ENCODE measurements at places on chromosomes 12 and 14. TPM values are rescaled to one million over a fixed set of nuclear protein-coding genes. Genes with fewer than 3 reads are reported as not detected.

The TSHR gene
- not detected for total RNA-seq

The TRIM9 gene
- 0.44 TPM for total RNA-seq

The JPH4 gene
- 0.39 TPM for total RNA-seq

The CD4 gene
- total RNA-seq = 7.3 TPM

The C14orf39 gene
- total RNA-seq = not detected

The CD163 gene
- total RNA-seq = 165 TPM

The CLBA1 gene
- 2.2 TPM for total RNA-seq

The RHOJ gene
- 5.9 TPM for total RNA-seq

The TESPA1 gene
- 0.19 TPM for total RNA-seq

The GPR162 gene
- total RNA-seq = 7.0 TPM

The KRT8 gene
- total RNA-seq = 271 TPM

The IAPP gene
- not detected for total RNA-seq

The SLCO1B3 gene
- not detected for total RNA-seq

The ITPR2 gene
- 20.7 TPM for total RNA-seq

The VPS33A gene
- 7.6 TPM for total RNA-seq

The WNT1 gene
- not detected for total RNA-seq

The NFE2 gene
- total RNA-seq = 2.9 TPM

The SYT1 gene
- total RNA-seq = not detected

The PPP1R12A gene
- 70.7 TPM for total RNA-seq

The ERO1A gene
- 12.2 TPM for total RNA-seq

The MYF6 gene
- not detected for total RNA-seq

The FUT8 gene
- total RNA-seq = 13.5 TPM

The OR4E2 gene
- not detected for total RNA-seq

The LTA4H gene
- total RNA-seq = 42.3 TPM

The GUCY2C gene
- not detected for total RNA-seq

The TMEM233 gene
- 0.11 TPM for total RNA-seq

The RASSF9 gene
- 2.9 TPM for total RNA-seq

The FSCB gene
- total RNA-seq = not detected

The AKAP3 gene
- 7.1 TPM for total RNA-seq

The TAS2R8 gene
- total RNA-seq = not detected

The EML1 gene
- 30.2 TPM for total RNA-seq

The AQP6 gene
- 0.08 TPM for total RNA-seq

The DHRS4 gene
- 38.8 TPM for total RNA-seq

Measured in right atrium auricular region (tissue), 2 donors.